ENCODE measurements at places on chromosomes 2 and 18.
A peak's percentile ranks its signal among the peaks of the same experiment; 100 is the strongest.

DNA sequence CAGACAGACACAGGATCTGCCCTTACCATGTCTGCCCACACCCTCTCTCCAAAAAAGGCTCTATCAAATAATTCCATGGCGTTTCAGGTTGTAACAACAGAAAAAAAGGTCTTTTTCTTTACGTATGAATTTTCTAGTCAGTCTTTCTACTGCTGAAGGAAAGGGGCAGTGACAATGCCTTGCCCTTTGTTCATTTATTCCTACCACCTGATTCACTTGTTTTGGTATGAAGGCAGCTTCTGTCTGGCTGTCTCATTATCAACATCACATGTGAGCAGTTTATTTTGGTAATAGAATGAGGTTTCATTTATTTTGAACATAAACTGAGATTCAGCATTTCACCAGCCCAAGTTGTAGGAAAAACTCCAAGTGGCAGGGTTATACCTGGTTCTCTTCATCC is 94.3 kb upstream of the KLF7 start:
- no peak for DNase-seq

- DNase-seq = no peak
These were observed 263.7 kb upstream of the SPOPL start for GRCh38 chr2:138237667-138238384.

GRCh38 chr2:64223055-64223454 is 78.8 kb upstream of the PELI1 start:
- DNase-seq = no peak

DNA sequence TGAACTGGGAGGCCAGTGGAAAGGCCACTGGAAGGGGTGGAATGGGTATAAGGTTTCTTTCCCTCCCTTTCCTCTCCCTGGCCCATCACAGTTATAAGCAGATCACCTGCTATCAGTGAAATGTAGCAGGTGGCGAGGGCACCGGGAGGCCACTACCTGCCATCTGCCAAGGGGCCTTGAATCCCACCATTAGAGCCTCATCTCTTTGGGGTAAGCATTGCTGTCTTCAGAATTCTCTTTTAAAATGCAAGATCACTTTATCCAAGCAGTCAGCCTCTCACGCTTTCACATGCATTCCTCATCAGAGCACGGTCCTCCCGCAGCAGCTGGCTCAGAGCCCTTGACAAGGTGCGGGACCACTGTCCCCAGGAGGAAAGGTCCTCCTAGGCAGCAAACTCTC is 268.5 kb downstream of the CELF4 start:
- no peak for DNase-seq

DNA sequence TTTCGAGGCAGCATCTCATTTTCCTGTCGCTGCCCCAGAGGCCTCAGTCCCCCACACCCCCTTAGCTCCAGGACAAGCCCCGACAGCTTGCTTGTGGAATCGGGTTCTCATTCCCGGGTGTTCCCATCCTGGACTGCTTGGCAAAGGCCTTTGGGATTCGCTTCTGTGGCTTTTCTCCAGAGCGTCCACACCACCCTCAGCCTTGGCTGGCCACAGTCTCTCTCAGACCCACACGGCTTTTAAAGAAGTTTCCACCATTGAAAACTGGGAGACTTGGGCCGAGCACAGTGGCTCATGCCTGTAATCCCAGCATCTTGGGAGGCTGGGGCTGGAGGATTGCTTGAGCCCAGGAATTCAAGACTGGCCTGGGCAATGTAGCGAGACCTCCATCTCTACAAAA is 2.7 kb downstream of the ESPNL start:
- DNase-seq = no peak

DNA sequence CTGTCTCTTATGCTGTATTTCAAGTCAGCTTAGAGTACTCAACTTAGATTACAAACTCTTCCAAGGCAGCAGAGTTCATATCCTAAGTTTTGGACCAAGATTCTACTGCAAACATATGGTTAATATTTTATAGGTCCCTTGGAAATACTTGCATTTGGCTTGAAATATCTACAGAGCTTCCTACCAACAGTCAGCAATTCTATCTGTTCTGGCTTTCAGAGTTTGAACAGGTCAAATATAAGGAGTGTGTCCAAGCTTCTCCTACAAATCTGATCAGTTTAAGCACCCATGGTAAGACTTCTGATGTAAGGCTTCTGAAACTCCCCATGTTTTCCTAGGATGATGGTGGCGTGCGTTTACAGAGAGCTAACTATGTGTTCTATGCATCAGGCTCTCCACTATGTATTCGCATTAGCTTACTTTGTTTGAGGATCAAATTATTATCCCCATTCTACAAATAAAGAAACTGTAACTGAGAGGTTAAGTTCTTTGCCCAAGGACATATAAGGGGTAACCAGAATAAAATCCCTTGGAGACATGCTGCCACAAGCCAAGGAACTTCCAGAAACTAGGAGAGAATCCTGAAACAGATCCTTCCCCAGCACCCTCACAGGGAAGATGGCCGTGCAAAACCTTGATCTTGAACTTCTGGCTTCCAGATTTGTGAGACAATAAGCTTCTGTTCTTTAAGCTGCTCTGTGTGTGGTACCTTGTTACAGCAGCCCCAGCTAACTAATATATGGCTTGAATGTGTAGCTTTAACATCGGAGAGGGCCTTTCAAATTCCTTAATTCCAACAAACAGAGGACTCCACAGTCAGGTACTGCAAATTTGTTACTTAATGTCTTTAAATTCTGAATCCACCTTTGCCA is 55.1 kb downstream of the ATP8B1 start:
- no peak for DNase-seq

- no peak for DNase-seq
These were observed 177.1 kb downstream of the TNS1 start for GRCh38 chr2:217825469-217826235.

DNA sequence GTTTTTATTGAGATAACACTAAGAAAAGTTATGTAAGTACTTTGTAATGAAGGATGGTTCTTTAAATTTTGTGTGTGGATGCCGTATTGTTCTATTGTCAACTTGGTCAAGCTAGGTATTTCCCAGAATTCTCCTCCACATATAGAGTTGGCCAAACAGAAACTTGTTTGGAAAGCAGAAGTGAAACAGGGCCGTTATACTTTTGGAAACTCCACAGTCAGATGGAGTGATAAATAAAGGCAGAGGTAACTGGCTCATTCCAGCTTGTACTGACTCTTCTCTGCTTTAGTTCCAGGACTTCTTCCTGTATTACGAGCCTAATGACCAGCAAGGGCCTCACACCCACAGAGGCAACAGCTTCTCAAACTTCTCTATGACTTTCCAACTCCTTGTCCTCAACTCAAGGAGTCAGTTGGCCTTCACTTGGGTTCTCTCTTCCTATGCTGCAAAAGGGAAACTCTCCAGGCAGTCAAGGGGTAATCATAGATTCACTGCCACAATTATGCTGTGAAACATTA is 16.4 kb upstream of the STARD7 start:
- DNase-seq = no peak

GRCh38 chr2:16014802-16015201 is 74.5 kb downstream of the MYCN start:
- DNase-seq = no peak

DNA sequence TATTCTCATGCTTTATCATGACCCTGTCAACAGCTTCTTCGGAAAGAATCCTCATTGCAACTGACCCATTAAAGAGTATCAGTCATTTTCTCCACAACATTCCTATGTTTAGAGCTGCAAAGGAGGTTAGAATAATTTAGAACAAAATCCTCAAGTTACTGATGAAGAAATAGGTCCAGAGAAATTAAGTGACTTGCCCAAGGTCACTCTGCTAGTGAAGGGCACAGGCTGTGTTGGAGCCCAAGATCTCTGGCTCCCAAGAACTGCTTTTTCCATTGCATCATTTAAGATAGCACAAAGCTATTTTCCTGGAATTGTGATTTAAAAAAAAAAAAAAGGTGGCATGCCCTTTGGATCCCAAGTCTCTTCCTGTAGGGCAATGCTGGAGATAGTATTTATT is 9.6 kb downstream of the IRS1 start:
- DNase-seq = no peak

DNA sequence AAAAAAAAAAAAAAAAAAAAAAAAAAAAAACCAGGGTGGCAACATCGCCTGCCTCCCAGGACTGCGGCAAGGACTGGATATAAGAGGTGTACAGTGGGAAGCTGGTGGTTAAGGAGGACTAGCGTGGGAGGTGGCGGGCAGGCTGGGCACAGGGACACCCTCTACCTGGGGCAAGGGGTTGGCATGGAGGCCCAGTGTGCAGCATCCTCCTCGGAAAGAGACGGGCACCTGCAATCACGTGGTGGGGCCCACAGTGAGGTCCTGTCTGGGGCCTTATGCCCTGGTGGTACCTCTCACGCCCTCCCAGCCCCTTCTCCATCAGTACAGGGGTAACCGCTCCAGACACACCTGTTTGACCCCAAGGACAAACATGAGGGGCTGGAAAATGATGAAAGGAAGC is 27.9 kb downstream of the PXDN start:
- DNase-seq = no peak

DNA sequence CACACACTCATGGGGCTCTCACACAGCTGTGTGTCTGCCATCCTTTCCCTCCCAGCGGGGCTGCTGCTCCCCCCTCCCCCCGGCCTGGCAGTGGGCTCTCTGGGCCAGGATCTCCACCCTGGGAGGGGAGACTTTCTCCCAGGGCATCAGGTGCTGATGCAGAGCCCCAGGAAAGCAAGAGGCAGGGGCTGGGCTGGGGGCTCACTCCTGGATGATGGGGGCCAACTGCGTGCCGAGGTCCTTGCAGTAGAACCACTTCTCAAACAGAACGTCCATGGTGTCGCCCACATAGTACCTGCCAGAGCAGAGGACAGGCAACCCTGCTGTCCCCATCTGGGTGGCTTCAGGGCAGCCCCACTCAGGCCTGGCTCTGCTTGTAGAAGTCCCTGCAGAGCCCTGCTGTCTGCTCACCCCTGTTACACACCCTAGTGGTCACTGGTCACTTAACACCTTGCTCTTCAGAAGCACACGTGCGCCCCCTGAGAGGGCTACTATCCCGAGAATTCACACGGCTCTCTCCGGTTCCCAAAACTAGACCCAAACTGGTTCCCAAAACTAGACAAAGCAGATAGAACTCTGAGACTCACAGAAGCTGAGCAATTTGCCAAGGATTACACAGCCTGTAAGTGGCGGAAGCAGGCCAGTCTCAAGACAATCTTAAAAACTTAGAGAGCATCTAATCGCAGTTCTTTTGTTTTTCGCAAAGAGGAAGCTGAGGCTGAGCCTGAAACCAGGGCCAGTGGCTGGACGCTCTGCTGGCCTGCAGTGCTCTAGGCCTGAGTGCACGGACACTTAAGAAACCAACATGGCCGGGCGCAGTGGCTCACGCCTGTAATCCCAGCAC is 6.6 kb upstream of the OXER1 start:
- peak; percentile 32 for DNase-seq

DNA sequence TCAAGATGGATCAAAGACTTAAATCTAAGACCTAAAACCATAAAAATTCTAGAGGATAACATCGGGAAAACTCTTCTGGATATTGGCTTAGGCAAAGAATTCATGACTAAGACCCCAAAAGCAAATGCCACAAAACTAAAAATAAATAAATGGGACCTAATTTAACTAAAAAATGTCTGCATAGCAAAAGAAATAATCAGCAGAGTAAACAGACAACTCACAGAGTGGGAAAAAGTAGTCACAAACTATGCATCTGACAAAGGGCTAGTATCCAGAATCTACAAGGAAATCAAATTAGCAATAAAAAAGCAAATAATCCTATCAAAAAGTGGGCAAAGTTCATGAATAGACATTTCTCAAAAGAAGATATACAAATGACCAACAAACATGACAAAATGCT is 18.2 kb upstream of the ASB18 start:
- DNase-seq = peak; percentile 3

DNA sequence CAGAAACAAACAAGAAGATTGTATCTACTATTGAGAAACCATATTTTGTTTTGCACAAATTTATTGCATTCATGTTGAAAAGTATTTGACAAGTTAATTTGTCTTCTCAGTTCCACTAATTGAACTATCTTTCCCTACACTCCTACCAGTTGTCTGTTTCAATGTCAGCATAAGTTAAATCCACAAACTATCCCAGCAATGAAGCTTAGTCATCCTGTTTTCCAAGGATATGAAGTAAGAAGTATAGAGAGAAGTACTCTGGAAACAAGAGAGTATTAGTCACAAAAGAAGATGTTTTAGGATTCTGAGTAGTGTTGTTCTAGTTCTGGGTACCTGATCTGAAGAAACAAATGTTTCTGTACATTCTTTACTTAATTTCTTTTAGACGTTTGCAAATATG is 261.6 kb upstream of the ZNF804A start:
- DNase-seq = peak; percentile 56

DNA sequence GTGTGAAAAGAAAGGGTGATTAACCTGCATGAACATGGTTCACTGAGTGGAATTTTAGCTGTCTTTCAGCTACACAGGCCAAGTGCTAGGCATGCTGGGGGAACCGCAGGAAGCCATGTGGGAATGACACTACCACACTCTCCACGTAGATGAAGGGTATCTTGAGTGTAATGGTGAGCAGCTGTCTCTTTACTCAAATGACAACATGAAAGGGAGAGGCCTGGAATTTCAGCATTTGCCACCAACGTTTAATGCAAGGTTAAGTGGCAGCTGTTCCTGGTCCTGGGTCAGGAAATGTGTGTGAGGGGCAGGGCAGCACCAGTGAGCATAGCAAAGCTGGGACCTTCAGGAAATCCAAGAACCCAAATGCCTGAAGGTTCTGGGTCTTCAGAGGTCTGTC is 588.4 kb downstream of the SLC4A3 start:
- DNase-seq = no peak

DNA sequence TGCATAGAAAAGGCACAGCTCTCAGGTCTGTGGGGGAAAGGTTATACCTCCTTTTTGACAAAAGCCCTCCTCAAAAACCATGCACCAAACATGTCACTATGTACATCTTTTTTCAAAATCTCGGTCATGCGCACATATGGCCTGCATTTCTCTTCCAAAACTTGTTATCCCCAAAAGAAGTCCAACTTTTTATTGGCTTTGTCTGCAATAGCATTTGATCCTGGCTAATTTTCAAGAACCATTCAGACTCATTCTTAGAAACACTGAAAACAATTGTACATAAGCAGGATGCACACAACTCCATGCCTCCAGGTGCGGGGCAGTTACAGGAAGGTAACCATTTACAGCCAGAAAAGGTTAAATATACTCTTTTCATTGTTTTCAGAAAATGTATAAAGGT is 21.9 kb downstream of the SERTAD2 start:
- no peak for DNase-seq

GRCh38 chr2:235264512-235264911 is 229.3 kb upstream of the AGAP1 start:
- DNase-seq = no peak

DNA sequence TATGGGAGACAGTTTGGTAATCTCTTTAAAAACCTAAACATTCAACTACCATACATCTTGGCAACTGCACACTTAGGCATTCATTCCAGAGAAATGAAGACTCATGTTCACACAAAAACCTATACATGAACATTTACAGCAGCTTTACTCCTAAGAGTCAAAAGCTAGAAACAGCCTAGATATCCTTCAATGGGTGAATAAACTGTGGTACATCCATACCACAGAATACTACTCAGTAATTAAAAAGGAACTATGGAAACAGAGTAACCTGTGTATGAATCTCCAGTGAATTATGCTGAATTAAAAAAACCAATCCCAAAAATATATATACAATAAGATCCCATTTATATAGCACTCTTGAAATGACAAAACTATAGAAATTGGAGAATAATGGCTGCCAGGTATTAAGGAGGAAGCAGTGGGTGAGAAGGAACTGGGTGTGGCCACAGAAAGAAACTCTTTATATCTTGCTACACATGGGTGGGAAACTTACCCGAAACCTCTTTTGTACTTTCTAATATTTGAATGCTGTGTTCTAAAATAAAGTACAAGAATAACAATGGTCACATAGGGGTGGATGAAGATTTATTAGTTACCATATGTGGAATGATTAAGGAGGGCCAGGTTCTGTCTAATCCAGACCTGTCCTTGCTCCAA is 13.7 kb downstream of the SESTD1 start:
- no peak for DNase-seq

GRCh38 chr2:33373986-33374385 is 102.5 kb upstream of the RASGRP3 start:
- DNase-seq = peak; percentile 76
